ENCODE measurements at places on chromosomes 3 and 15.

DNA sequence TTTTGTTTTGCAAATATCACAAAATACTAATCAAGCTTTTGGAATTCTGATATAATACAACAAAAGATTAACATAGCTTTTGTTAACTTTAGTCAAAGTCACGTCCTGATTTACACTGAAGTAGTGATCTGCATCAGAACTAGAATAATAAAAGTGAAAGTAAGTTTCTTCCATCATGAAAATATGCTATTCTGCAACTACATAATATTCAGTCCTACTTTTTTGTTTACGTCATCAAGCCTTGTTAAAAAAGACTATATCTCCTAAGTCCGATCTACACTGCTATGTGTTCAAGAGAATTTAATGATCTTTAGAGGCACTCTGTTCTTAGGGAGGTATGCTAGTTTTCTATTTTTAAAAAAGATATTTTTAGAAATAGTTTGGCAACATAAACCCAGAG is 330.1 kb downstream of the ARPP21 start:
- no peak for DNase-seq

- DNase-seq, result peak; percentile 54
Measured at GRCh38 chr15:66424963-66425612, 38.4 kb downstream of the MAP2K1 start.

GRCh38 chr3:156477323-156477722 is 77.6 kb downstream of the SSR3 start:
- DNase-seq, result no peak

- peak; percentile 41 for DNase-seq
Measured at GRCh38 chr3:189586941-189587663, 44.1 kb upstream of the TP63 start.

DNA sequence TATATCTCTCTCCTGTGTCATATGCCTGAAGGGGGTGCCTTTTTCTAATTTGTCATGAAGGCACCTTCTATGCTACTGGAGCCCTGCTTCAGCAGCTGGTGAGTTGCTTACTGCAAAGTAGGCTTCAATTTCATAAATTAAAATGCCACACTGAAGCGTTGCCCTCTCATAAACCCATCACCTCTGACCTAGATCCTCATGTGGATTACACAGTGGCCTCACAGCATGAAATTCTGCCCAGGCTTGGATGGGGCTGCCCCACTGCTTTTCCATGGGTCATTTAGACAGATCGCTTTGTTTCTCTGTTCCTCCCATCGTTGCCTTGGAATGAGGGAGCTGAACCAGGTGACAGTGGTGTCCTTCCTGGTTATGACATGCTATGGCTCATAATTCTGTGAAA is 131.2 kb downstream of the RPL22L1 start:
- DNase-seq, result no peak

- DNase-seq, result peak; percentile 5
Measured at GRCh38 chr3:114582929-114583328, 289.1 kb downstream of the TIGIT start.

DNA sequence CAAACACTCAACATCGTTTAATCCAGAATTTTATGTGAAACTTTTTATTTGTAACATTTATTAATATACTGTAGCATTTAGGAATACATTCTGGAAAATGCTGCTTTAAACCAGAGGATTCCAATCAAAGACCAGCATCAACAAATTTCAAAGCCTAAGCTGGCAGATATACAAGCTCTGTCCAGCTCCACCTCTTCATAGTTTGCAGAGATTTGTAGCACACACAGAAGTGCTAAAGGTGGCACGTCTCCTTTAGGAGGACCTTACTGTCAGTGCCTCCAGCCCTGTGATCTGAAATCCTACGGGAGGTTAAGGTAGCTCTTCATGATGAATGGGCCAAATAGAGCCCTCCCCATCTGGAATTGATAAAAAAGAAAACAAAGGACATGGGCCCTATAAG is 329.7 kb upstream of the NECTIN3 start:
- DNase-seq, result no peak

DNA sequence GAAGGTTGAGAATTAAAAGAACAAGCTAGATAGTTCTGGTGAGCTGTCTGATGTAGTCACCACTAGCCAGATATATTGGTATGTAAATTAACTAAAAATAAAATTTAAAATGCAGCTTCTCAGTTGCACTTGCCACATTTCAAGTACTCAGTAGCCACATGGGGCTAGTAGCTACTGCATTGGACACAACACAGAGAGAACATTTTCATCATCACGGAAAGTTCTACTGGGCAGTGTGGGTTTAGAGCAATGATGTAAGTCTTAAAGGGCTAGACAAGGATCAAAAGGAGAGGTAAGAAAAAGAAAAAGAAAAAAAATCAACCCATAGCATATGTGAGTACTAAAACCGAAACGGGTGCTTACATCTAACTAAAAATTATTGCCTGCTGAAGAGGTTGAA is 282.4 kb upstream of the LRRFIP2 start:
- no peak for DNase-seq

DNA sequence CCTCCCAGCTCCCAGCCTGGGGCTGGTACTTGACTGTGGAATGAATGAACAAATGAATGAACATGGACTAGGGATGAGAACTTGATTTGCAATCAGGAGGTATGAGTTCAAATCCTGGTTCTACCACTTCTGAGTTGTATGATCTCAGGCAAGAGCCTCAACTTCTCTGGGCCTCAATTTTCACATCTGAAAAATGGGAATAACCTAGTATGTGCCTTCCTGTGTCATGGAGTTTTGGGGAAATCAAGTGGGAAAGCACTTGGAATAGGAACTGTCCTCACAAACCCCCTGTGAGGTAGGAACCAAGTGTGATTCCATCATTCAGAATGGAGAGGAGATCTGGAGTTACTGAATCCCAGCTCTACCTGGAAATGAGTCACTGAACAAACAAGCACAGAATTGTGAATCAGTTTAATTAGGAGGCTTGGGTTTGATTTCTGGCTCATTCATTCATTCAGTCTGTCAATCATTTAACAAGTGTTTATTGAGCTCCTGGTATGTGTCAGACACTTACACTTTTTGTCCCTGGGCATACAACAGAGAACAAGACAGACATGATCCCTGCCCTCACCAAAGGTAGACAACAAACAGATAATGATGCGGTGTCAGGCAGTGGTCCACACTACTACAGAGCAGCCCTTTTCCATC is 29.7 kb downstream of the DNASE1L3 start:
- no peak for DNase-seq

DNA sequence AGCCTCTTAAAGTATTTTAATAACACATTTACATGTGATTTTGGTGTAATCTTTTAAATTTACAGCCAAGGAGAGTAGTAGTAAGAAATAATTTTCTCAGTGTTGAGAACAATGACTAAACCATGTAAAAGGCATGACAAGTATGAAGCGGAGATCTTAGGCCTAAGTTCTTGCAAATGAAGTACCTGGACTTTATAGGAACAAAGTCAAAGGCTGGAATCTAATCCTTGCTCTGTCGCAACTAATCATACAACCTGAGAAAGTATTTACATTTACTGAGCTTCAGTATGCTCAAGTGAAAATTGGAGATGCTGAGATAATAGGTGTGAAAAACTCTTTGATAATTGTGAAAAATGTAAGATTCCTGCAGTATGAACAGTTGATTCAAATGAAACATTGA is 86.4 kb upstream of the VGLL3 start:
- DNase-seq, result no peak

GRCh38 chr15:57034613-57035012 is 116.2 kb downstream of the TCF12 start:
- no peak for DNase-seq

GRCh38 chr3:32423956-32424557 is 32.4 kb downstream of the CMTM7 start:
- DNase-seq, result no peak

DNA sequence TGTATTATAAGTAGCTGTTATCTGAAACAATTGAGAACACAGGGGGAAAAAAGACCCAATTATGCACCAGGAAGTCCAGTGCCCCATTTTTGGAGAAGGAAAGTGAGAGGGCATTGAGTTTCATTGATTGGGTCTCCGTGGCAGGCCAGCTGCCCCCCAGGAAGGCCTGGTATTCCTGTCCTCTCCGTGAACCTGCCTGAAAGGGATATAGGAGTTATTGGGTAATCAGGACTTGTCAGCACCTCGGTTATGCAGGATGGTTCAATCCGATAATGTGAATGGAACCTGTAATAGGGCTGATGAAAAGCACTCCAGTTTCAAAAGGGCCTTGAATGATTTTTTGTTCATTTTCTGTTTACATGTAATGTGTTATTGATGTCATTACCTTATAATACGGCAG is 122.0 kb upstream of the RARB start:
- no peak for DNase-seq

DNA sequence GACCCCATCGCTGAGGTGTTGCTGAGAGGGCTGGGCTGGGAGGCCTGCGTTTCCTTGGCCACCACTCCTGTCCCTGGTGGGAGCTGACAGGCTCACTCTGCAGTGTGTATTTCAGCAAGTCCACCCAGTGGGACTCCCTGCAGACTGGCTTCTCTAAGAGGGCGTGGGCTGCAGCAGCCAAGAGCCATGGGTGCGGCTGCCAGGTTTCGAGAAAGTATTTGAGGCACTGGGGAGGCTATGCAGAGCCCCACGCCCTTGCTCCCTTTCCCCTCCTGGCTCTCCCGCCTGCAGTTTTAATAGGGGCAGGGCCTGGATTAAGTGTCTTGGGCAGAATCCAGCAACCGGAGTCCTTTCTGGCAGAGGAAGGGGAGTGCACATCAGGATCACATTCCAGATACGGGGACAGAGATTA is 242.1 kb downstream of the THSD4 start:
- DNase-seq, result no peak

GRCh38 chr15:34725556-34725955 is 29.2 kb downstream of the GJD2 start:
- no peak for DNase-seq

DNA sequence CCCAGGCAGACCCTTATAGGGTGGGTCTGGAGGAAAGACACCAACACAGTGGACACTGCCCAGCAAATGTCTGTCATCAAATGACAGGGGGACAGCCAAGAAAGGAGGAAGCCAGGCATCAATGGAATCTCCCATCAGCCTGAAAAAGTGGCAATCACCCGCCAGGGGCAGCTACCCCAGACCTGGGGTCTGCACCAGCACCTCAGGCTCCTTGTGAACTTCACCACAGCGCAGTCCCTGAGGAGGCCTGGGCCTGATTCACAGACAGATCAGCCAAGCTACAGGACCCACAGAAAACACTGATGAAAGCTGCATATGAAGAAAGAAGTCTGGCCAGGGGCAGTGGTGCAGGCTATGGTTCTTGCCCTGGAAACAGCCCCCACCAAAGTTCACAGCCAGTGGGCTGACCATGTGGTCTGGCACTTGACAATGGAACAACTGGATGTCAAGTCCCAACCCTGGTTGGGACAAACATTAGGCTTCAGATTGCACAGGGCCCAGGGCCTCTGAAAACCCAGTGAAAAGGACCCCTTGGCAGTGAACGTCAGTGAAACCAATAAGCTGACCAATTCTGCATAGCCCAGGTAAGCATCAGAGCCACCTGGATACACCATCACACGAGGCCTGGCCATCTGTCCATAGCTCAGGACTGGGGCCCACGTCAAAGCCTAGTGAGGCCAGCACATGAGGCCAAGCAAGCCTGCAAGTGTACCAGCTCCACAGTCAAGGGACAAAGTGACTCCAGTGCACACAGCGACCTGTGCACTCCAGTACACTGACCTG is 29.1 kb downstream of the ALS2CL start:
- peak; percentile 8 for DNase-seq

DNA sequence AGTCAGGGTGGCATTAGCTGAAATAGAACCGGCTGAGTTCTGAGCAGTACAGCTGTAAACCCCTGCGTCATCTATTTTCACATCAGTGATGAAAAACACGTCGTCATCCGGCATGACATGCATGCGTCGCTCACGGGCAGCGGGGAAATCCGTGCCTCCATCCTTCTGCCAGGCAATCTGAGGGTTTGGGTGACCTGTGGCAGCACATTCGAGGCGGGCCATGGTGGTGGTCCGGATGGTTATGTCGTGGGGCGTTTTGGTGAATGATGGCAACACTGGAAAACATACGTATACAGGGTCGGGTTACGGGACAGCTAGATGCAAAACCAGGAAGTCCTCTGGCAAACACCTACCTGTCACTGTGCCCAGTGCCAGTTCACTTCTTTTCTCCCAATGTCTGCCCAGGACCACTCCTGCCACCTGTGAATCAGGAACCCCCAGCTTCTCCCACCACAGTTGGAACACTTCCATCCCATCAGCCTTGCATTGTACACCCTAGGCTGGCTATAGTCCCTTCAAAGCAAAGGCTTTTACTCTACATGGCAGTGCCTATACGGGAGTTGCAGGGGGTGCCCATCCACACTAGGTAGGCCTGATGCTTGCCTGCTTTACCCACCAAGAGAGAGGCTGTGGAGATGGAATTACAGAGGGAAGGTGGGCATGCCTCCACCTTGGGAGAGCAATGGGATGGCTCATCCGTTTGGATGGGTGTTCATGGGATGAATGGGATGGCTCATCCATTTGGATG is 116.7 kb downstream of the LRIG1 start:
- no peak for DNase-seq

- DNase-seq, result no peak
Measured at GRCh38 chr15:68299436-68299835, 21.9 kb downstream of the FEM1B start.

DNA sequence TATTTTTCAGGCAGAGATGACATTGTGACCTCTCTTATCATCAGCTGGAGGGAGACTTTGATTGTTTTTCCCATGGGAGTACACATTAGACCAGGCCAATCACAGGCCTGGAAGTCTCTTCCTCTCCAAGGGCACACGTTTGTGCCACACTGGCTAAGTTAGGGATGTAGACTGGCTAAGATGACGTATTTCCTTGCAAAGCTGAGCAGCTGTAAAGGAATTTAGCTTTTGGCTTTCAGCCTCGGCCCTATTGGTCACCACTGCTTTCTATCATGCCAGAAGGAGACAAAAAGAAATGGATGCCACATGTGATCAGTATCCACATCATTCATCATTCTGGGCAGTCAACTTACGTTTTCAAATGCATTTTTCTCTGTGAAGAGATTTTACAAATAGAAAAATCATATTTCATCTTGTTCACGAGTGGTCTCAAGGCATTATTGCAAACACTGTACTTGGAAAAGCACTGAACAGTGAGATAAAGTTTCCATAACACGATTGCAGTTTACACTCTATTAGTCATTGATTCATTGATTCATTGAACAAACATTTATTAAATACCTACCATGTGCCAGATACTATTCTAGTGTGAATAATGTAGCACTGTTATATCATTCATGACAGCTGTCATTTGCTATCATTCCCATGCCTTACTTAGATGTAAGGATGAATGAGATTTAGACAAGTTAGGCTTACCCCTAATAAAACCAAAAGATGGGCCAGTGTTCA is 27.0 kb upstream of the RNF7 start:
- no peak for DNase-seq

DNA sequence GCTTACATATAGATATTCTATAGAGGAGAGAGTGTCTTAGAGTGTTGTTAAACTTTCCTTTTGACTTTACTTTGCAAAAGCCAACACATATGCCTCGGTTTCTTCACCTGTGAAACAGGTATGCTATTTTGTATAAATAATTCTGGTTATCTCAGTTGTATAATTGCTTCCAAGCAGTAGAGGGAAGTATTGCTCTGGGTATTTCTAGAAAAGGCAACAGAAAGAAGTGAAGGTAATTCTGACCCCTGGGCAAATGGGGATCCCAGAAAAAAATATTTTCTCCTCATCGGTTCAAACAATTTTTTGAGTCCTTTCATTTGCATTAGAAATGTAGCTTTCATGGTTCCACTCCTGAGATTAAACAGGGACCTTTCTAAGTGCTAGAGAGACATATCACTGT is 216.5 kb upstream of the SEMA6D start:
- no peak for DNase-seq

Measured in GM13976 (cell line).